ENCODE measurements at places on chromosomes 5 and 9.

DNA sequence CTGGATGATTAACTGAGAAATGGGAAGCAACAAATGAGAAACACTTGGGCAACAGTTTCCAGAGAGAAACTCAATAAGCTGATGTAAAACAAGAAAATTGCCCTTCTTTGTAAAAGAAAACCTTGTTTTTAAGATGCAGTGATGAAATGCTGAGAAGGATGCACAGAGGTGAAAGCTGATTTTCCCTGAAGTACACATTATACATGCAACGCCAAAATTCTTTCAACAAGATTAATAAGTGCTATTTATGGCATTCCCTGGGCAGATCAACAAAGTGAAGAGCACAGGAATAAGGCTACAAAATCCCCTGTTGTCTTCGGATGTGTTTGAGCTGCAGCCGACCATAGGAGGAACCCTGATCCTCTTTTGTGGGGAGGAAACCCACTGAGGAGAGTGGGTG, 208.0 kb upstream of the ANKH start:
- no peak for DNase-seq

DNA sequence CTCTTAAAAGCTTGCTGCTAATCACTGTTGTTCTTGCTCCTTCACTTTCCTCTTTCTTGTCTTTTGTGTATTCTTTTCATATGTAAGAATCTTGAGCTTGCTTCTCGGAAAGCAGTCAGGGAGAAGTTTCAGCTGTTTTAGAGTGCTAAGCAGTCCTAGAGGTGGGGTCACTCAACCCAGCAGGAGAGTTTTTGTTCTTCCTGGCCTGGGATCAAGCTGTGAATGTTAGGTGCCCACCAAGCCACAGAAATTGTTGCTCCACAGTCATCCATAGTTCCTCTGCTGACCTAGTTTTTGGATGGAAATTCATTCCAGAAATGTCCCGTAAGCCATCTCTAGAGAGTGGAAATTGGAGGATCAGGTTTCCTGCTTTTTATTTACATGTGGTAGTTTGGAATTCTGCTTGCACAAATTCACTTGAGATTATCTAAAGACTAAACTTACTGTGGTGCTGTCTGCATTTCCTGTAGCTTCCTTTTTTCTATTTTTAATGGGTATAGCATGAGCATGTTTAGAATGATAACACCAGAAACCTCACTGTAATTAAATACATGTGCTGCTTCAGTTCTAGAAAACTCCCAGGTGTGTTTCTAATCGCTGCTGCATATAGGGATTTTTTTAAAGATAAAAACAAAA, 108.7 kb downstream of the MAST4 start:
- no peak for DNase-seq

DNA sequence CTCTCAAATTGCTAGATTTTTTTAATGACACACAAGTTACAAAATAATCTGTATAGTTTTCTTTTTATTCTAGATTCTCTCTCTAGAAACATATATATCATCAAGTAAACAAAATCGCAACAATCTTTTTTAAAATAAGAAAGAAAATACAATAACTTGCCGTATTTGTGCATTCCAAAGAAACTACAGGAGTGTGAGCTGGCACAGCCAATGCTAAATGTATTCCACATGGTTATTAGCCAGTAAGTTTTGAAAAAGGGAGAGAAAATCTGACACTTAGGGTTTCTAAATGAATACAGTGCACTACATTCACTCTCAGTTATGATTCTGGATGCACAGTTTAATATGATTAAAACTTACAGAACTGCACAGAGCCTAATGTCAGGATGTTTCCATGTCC, 117.9 kb downstream of the BNC2 start:
- DNase-seq = no peak

- DNase-seq = peak; percentile 38
Measured at GRCh38 chr5:137142764-137143605, 356.1 kb downstream of the SPOCK1 start.

DNA sequence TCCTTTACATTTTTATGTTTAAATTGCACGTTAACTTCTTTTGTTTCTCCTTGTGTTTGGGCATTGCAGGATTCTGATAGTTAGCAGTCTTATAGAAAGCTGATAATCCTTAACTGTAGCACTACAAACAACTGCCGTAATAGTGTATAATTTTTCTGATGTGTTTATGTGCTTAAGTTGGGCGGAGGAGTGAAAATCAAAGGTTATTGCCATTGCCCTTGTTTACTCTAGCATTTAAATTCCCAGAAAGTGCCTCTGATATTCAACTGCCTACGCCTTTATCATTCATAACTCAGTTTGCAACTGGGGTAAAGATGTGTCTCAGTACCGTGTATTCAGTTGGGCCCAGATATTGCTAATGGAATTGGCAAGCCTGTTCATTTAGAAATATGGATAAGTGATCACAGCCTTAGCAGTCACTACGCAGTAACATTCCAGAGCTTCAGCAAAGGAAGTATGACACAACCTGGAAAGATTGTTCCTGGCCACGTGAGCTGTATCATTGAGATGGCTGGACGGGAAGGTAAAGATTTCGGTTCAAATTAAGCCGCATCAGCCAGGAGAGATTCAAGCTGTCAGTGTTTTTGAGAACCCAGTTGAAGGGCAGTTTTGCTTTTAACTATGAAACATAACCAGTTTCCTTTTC, 28.1 kb upstream of the LRRTM2 start:
- DNase-seq = peak; percentile 52

Data from HTR-8/SVneo (cell line).